ENCODE measurements at places on chromosomes 5 and 9. TPM values are rescaled to one million over a fixed set of nuclear protein-coding genes. Genes with fewer than 3 reads are reported as not detected.

DNA sequence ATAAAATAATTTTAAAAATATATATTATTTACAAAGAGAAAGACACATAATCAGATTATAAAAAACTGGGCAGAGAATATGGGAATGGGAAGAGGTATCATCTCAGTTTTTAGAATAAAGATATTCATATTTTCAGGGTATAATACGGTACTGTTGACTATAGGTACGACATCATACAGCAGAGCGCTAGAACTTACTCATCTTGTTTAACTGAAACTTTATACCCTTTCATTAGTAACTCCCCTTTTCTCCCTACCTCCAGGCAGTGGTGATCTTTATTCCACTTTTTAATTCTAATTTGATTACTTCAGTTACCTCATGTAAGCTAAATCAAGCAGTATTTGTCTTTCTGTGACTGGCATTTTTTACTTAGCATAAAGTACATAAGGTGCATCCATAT is 742.1 kb downstream of the MTRR start:
- no peak for DNase-seq

Gene INSYN2B
- 0.68 TPM for total RNA-seq

GRCh38 chr9:13424204-13424603 is 144.7 kb upstream of the MPDZ start:
- no peak for DNase-seq

DNA sequence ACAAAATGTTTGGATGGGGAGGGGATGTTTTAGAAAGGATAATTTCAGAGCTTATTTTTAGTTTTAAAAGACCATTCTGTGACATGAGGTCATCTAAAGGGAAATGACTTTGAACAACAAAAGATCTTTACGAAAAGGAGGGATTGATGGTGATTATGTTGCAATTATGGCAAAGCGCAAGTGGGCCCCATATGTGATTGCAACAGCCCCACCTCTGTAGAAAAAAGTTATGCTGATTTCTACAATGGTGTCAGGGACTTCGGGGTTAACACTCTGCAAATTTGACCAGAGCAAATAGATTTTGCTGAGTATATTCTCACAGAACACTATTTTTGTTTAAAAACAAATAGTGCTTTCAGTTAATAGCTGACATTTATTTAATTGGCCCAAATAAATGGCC is 312.8 kb downstream of the NSG2 start:
- DNase-seq, result no peak

GRCh38 chr9:10148796-10149195 is 464.0 kb downstream of the PTPRD start:
- no peak for DNase-seq

Gene FOXD4
- not detected for total RNA-seq

Gene FAM219A
- total RNA-seq, result 15.8 TPM

Gene UGT3A2
- total RNA-seq, result 17.8 TPM

Gene DDX4
- total RNA-seq, result not detected

DNA sequence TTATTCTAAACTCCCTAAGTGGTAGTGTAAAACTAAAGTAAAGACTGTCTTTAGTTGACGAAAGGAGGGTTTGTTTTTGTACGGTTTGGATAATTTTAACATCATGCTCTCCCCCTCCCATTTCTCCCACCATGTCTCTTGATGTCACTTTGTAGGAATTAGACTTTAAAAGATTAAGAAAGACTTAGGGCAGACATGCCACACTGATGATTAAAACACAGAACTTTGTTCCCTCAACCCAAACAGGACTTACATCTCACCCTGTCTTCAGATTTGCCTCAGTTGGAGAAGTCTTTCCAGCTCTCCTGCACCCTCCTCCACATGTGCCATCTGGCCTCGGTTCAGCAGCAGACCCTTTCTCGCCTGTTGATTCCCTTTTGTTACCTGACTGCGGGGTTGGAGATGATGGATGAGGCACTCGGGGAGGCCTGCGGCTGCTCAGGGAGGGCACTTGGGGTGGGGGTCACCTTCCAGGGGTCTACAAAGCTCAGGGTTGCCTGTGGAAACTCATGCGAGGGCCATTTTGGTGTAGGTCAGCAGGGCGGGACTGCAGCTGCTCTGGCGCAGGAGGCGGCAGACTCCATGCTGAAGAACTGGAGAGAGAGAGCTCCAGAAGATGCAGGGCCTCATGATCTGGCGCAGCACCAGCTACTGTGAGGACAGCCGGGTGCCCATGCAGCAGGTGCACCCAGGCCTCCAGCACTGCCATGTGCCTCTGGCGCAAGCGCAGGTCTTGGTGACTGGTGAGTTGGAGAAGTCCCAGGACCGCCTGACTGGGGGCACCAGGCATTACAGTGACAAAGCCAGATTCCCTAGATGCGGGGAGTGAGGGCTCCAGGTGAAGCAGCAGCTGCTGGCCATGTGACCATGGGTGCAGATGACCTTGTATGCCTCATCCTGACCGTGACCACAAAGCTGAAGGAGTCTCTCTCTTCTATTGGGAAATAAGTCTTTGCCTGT is 24.5 kb upstream of the EXOC3 start:
- peak; percentile 40 for DNase-seq

- DNase-seq, result no peak
Measured at GRCh38 chr9:89807101-89807395, 202.2 kb downstream of the GADD45G start.

DNA sequence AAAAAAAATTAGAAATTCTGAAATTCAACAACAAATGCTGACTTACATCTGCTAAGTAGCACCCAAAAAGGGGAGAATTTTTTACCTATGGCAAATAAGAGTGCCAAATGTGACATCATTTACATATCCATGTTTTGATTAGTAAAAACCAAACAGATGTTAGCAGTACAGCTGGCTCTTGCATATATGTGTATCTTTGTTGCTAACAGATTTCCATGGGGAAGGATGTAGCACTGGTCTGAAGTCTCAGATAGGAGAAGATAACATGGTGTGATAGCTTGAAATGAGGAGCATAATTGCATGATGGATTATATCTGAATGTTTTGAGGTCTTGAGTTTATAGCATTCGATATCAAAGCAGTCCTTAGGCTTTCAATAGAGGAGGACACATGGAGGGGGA is 17.5 kb downstream of the PIK3R1 start:
- DNase-seq, result no peak

DNA sequence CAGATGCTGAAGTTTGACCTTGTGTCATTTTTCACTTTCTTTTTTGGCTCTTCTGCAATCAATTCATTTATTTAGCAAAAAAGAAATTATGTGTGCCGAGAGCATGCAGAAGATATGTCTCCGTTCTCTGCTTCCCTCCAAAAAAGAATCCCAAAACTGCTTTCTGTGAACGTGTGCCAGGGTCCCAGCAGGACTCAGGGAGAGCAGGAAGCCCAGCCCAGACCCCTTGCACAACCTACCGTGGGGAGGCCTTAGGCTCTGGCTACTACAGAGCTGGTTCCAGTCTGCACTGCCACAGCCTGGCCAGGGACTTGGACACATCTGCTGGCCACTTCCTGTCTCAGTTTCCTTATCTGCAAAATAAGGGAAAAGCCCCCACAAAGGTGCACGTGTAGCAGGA is 2.4 kb downstream of the FGFR4 start:
- DNase-seq, result no peak

DNA sequence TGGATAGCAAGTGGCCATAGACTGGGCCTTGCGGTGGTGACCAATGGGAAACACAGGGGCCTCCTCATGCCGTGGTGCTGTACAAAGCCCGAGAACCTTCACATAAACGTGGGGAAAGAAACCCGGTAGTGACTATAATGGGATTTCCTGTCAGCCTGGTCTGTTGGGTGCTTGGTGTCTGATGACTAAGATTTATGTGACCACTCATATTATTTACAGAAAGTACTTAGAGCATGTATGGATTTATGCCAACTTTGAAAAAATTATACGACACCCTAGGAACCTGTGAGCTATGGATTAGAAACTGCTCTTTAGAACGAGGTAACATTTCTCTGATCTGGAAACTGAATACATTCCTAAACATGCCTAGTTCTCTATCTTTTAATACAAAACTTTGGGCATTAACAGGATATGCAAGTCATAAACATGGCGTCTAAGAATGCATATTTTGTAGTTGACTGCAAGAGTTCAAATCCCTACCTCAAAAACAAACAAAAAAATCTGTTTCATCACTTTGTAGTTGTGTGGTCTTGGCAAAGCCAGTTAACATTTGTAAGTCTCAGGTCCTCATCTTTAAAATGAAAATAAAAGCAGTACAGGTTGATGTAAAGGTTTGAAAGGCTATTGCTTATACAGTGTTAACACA is 85.4 kb downstream of the TMEM167A start:
- no peak for DNase-seq

Gene SLC6A18
- total RNA-seq, result not detected

- DNase-seq, result no peak
Measured at GRCh38 chr9:13001989-13002580, 227.3 kb downstream of the LURAP1L start.

- DNase-seq, result no peak
Measured at GRCh38 chr5:82312373-82312856, 34.3 kb upstream of the RPS23 start.

Gene PRKAA1
- total RNA-seq, result 45.3 TPM

DNA sequence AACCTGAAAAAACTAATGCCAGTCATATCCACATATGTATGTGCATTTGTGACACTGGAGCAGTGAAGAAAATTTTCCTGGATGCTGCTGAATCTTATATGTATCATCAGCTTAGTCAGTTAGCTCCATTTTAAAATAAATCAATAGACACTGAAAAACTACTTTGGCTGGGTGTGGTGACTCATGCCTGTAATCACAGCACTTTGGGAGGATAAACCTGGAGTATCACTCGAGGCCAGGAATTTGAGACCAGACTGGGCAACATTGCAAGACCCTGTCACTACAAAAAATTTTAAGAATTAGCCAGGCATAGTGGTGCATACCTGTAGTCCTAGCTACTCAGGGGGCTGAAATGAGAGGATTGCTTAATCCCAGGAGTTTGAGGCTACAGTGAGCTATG is 511.0 kb upstream of the TLE4 start:
- no peak for DNase-seq

Gene C5orf58
- total RNA-seq, result not detected

- no peak for DNase-seq
Measured at GRCh38 chr9:137245450-137246421, 4.6 kb downstream of the TUBB4B start.

Gene NPDC1
- 34.4 TPM for total RNA-seq

GRCh38 chr9:95017661-95018060 is 291.2 kb downstream of the AOPEP start:
- no peak for DNase-seq

DNA sequence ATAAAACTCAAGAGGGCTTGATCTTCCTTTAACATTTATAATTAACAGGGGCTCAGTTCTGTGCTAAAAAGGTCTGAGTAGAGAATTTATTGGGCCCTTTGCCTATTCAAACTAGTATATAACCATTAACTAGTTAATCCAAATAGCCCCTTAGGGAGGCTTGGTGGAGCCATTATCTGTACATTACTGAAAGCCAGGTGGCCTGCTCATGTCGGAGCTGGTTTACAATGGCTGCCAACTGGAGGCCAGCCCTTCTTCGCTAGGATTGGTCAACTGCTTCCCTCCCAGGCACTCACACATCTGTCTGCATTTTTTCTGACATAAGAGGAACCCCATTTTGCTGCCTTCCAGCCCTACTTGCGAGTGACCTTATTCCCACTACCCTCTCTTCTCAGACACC is 30.4 kb upstream of the NDFIP1 start:
- DNase-seq, result no peak

All from suprapubic skin (tissue), 4 donors.